ENCODE measurements at places on chromosomes 12 and 14.

- no peak for DNase-seq
Measured at GRCh38 chr12:51706206-51706605, 115.2 kb downstream of the SCN8A start.

- DNase-seq: no peak
Measured at GRCh38 chr12:66999141-66999540, 270.0 kb upstream of the CAND1 start.

GRCh38 chr12:94868161-94868560 is 135.3 kb downstream of the NDUFA12 start:
- DNase-seq: no peak

DNA sequence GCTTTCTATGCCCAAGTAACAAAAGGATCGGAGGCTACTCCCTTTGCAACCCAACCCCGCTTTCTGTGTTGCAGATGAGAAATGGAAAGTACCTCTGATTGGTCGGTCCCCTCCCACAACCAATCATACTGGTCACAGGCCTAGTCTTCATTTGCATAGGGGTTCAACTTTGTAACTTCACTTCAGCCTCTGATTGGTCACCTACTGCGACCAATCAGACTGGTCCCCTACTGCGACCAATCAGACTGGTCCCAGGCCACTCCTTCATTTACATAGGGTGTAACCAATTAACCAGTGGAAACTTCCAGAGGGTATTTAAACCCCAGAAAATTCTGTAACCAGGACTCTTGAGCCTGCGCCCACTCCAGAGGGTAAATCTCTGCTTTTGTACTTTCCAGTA is 906.4 kb upstream of the TMEM132C start:
- no peak for DNase-seq

- DNase-seq: no peak
Measured at GRCh38 chr14:61644834-61645233, 50.5 kb upstream of the HIF1A start.

DNA sequence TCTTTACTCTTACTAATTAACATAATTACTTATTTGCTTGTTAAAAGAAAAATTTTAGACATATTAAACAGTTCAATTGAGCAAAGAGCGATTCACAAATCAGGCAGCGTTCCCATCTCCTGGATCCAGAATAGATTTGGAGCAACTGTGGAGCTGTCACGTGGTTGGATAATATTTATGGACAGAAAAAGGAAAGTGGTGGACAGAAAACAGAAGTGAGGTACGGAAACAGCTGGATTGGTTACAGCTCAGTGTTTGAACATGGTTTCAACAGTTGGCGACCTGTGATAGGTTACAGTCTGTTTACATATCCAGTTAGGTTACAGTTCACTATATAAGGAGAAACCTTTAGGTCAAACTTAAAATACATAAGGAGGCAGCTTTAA is 19.7 kb upstream of the FAM234B start:
- no peak for DNase-seq

DNA sequence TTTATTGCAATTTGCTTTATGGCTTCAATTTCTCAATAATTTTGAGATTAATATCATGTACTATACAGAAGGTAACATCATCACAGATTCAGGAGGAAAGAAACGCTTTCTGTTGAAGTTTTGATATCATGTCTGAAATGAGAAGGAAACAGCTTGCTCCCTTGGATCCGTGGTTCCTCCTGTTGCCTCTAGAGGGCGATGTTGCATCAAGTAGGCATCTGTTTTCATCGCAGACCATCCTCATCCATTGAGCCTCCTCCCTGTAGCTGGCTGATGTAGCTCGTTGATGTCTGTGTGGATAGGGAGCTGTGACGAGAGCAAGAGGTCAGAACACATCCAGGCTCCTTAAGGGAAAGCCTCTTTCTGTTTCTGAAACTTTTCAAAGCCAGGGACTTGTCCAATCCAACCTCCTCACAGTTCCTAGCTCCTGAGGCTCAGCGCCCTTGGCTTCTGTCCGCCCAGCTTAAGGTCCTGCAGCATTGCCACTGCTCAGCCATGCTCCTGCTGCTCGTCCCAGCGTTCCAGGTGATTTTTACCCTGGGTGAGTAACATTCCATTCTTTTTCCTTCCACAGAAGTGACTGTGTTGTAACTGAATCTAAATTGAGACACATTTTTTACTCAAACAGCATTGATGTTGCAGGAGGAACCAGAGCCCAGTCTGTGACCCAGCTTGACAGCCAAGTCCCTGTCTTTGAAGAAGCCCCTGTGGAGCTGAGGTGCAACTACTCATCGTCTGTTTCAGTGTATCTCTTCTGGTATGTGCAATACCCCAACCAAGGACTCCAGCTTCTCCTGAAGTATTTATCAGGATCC is 304.8 kb upstream of the OR4E1 start:
- DNase-seq: peak; percentile 75

Measured in activated CD4-positive, alpha-beta T cell treated with anti-CD3 and anti-CD28 coated beads, Interleukin-10, Interleukin-2, amounts not matched to agents 100 ng/mL and 50 ng/mL, durations not matched to agents 16 hours and 8 hours (primary cell).